ENCODE measurements at places on chromosomes 2 and 18. TPM values are rescaled to one million over a fixed set of nuclear protein-coding genes. Genes with fewer than 3 reads are reported as not detected.

GRCh38 chr2:74457549-74458131 lies 598 bp upstream of the WBP1 start:
- H3K4me1 ChIP-seq = peaks cover 15% of the 10 kb centered on the region
- no peaks in the 10 kb centered on the region for H3K36me3 ChIP-seq
- peak overlapping the region; percentile 23 for H3K4me3 ChIP-seq
- no peaks in the 10 kb centered on the region for H3K27me3 ChIP-seq

DNA sequence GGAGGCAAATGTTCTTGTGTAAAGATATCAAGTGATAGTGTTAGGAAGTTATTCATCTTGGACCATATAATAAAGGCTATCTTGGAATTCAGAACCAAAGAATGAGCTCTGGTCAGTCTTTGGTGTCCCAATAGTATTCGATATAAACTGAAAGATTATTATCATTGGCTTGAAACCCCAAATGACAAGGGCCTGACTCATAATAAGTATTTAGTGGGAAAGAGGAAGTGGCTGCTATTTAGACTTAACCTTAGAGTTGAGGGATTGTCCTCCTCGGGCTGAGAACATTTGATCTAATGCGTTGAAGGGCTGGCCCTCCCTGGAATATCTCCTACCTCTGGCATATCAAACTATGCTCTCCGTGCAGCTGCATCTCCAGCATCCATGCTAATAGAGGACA lies 67.5 kb downstream of the CDH20 start:
- H3K36me3 ChIP-seq = no peaks in the 10 kb centered on the region
- no peak overlapping the region for H3K4me3 ChIP-seq
- H3K4me1 ChIP-seq = peaks cover 4% of the 10 kb centered on the region

GRCh38 chr2:2765839-2766495 lies 434.9 kb upstream of the MYT1L start:
- DNase-seq = no peak
- no peaks in the 10 kb centered on the region for H3K27me3 ChIP-seq
- H3K4me1 ChIP-seq = peaks cover 4% of the 10 kb centered on the region
- H3K27ac ChIP-seq = no peak overlapping the region
- H3K4me3 ChIP-seq = no peak overlapping the region

- no peaks in the 10 kb centered on the region for H3K36me3 ChIP-seq
- H3K27me3 ChIP-seq = no peaks in the 10 kb centered on the region
- DNase-seq = no peak
- no peaks in the 10 kb centered on the region for H3K4me1 ChIP-seq
Measured at GRCh38 chr2:112229348-112229747, 25.5 kb downstream of the ZC3H8 start.

GRCh38 chr18:74288041-74288440 lies 3.7 kb downstream of the CYB5A start:
- no peaks in the 10 kb centered on the region for H3K36me3 ChIP-seq
- H3K4me1 ChIP-seq = peaks cover 48% of the 10 kb centered on the region

GRCh38 chr2:136114382-136114781 lies 3.6 kb downstream of the CXCR4 start:
- peak; percentile 27 for DNase-seq

DNA sequence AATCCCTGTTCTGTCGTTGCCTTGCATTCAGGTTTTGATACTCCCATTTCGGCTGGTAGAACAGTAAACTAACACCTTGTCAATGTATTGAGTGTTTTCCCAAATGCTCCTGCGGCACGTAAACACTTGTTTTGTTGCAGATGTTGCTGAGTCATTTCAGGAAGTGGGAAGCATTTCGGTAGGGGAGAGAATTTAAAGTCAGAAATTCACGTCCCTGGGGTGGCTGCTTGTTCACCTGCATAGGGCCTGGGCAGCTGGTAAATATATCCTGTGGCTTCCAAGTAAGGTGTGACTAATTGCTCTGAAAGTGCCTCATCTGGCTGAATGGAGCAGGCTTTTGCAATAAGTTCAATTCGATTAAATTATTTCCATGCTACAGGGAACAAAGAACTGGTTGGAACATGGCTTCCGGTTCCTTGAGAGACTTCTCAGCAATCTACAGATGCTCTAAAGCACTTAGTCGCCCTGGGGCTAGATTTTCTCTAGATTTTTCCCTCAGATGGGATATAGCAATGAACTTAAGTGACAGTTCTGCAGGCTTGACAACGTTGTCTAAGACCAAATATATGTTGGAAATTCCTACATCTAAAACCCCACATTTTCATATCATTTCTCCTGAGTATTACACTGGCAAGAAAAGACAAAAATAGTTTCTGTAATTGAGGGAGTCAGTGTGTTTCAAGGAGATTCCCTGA lies 5.2 kb downstream of the GALR1 start:
- DNase-seq = no peak
- no peaks in the 10 kb centered on the region for H3K36me3 ChIP-seq
- H3K27me3 ChIP-seq = peaks cover 54% of the 10 kb centered on the region
- H3K4me3 ChIP-seq = no peak overlapping the region

- no peaks in the 10 kb centered on the region for H3K27me3 ChIP-seq
- no peaks in the 10 kb centered on the region for H3K36me3 ChIP-seq
- DNase-seq = no peak
- H3K4me3 ChIP-seq = no peak overlapping the region
- peaks cover 20% of the 10 kb centered on the region for H3K4me1 ChIP-seq
- no peak overlapping the region for H3K27ac ChIP-seq
Measured at GRCh38 chr2:236656721-236657120, 87.1 kb downstream of the ACKR3 start.

DNA sequence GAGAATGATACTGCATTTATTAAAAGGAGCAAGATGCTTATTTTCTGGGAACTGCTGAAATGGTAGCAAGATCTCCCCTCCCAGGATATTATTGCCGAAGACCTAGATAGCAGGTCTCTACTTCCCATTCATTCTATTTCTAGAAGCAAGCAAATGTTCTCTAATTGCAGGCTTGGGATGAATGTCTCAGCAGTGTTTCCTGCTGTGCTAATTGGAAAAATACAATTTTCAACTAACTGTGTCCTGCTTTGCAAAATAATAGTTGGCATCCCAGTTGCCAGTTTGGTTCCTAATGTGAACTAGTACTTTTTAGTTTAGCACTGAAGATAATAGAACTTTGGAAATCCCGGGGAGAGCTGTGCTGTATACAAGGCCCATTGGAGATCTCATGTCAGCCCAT lies 26.1 kb downstream of the SLC20A1 start:
- no peak overlapping the region for H3K27ac ChIP-seq
- no peak overlapping the region for H3K4me3 ChIP-seq

The PUM2 gene
- total RNA-seq = 55.5 TPM

The SRD5A2 gene
- 0.52 TPM for total RNA-seq

The ABCG8 gene
- total RNA-seq = 4.7 TPM

The ALK gene
- 0.27 TPM for total RNA-seq

The AQP4 gene
- total RNA-seq = 14.9 TPM

The TXNDC2 gene
- not detected for total RNA-seq

The FAM124B gene
- total RNA-seq = 0.17 TPM

Data from hepatocyte (in vitro differentiated cells).